ENCODE measurements at places on chromosomes 12 and 14.

DNA sequence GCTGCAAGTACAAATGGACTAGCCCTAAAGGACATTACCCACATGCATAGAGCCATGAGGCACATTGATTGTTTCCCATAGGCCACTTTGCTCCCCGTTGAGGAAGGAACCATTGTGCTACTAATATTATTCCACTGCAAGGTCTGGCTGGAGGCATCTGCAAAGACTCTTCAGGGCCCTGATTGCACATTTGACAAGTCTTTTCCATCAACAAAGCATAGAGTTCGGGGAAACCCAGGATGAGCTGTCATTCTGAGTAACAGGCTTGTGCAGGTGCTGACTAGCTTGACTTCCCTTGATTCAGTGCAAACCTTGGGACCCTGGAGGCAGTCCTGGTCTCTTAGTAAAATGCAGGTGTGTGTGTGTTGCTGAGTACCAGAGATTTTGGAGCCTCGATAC, 73.8 kb downstream of the SUSD6 start:
- peak; percentile 76 for DNase-seq

DNA sequence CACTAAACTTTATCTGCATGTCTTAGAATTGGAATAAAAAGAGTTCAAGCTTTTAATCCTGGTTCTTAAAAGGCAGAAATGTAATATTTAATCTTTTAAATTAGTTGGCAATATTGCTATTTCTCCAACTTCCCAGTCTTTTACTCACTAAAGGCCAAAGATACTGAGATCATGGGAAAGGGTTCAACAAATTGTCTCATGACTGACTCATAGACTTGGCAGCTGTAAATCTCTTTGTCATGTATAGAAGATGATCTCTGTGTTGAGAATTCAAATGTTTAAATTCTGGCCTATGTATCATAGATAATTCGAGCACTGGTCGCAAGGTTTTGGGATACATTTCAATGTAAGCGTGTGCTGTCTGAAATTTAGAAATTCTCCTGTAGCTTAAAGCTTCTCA, 40.1 kb upstream of the STRAP start:
- peak; percentile 26 for DNase-seq

- no peak for DNase-seq
These were observed 255.8 kb upstream of the HMGA2 start for GRCh38 chr12:65568517-65568916.

DNA sequence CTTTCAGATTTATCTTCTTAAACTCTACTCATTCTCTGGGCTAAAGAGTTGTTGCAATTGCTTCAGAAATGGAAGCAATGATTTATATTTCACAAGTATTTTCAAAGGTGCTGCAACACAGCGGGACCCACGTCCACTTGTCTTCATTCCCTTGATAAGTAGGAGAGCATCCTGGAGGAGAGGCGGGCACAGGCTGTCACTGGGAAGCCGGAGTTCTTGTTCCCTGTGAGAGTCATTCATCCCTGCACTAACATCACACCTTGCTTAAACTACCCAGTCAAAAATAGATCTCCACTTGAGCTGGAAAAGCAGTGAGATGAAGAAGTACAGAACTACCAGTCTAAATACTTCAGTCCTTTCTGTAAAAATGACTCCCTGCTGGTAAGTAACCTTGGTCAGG, 160.5 kb upstream of the RASSF8 start:
- DNase-seq = no peak

DNA sequence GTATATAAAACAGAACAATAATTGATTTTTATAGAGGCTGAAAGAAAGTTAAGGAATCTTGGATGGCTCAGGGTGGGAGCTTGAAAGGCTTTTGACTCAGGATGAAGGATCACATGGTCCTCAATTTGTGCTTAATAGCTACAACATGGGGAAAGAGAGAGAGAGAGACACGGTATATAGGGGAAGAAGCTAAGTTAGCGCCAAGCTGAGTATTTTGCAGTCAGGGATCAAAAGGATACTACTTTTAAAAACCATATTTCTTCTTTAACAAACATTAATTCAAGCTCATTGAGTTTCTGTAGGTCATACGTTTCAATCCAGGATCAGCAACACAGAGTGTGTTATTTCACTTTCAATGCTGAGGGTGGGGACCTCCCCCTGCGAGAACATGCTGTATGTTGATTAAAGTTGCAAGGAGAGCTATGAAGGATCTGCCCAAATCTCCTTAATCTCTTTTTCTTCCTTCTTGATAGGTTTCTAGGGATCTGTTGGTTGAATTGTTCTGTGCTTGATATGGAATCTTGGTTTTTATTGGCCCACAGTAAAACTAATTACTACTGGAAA, 133.1 kb upstream of the NUDT4 start:
- no peak for DNase-seq

DNA sequence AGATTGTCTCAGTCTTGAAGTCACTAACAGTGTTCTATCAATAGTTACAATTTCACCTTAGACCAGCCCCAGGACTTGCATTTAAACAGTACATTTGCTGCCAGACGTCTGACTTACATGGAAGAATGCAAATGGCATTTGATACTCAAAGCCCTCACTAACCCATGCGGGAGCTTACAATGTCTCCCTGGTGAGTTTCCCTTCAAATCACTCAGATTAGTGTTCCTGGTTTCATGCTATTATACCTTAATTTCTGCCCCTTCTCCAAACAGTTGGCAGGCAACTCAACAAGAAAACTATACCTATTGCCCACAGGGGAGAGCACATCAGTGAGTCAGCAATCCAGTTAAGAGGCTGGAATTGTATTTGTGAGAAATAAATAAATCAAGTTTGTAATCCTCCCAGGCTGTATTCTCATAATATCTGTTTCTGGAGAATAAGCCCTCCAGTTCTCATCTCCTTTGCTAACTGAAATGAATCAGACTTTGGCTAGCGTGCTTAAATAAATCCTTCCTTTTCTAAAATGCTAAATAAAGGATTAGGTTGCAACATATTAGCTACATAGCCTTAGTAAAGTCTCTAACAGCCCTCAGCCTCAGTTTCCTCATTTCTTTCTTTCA, 23.7 kb downstream of the GSTZ1 start:
- DNase-seq = no peak

- no peak for DNase-seq
These were observed 42.8 kb downstream of the ZC3H14 start for GRCh38 chr14:88605594-88605993.

DNA sequence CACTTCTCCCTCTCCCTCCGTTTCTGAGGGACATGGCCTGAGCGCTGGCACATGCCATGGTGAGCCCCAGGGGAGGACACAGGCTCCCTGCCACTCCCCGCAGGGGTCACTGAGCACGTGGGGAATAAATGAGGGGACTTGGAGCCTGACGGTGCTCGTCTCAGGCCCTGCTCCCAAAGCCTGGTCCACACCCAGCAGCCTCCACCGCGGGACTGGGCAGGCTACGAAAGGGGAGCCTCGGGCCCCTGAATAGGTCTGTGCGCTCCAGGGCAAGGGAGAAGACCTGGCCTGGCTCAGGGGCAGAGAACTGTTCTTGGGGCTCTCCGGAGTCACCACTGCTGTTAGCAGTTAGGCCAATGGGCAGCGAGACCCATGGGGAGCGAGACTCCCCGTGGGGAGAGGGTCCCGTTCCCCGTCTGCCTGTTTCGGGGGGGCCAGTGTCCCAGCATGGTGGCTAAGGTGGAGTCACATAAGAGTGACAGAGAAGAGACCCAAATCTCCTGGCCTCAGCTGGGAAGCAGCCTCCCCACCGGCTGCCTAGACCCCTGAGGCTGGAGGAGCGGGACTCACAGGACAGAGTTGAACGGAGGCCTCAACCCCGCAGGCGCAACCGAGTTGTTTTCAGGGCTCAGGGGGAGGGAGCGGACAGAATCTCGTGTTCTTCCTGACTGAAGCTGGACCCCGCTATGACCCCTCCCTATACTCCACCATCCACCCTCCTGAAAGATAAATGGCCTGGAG, 329.8 kb upstream of the SFSWAP start:
- no peak for DNase-seq

DNA sequence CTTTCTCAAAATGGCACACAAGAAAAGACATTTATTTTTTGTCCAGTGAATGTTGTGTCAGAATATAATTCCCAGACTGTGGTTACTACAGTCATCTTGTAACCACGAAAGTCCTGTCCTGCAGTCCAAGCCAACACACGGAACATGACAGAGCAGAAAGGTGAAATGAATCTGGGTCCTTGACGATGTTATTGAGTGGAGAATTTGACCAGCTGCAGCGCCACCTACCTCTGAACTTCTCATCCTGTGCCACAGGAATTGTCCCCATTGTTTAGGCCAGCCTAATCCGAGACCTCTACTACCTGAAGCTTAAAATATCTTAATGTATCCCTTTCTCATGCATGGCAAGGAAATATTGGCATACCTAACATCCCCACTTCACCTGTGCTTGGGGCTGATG, 64.1 kb upstream of the OTX2 start:
- no peak for DNase-seq

- DNase-seq = no peak
These were observed 424 bp downstream of the TEDC1 start for GRCh38 chr14:105491366-105491973.

GRCh38 chr12:75774261-75775052, 257.1 kb downstream of the PHLDA1 start:
- DNase-seq = no peak

GRCh38 chr12:54222609-54223008, 33.8 kb upstream of the SMUG1 start:
- peak; percentile 49 for DNase-seq

- DNase-seq = no peak
These were observed 19.5 kb downstream of the GLIPR1L1 start for GRCh38 chr12:75354011-75354410.

- no peak for DNase-seq
These were observed 44.8 kb upstream of the TMPO start for GRCh38 chr12:98470469-98471082.

DNA sequence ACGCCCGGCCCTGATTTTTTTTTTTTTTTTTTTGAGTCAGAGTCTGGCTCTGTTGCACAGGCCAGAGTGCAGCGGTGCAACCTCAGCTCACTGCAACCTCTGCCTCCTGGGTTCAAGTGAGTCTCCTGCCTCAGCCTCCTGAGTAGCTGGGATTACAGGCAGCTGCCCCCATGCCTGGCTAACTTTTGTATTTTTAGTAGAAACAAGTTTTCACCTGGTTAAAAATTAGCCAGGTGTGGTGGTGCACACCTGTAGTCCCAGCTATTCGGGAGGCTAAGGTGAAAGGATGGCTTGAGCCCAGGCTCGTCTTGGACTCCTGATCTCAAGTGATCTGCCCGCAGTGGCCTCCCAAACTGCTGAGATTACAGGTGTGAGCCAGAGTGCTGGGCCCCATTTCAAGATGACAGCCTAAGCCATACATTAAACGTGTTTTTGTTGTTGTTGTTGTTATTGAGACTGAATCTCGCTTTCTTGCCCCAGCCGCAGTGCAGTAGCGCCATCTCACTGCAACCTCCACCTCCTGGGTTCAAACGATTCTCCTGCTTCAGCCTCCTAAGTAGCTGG, 42.7 kb upstream of the EAPP start:
- DNase-seq = no peak

- no peak for DNase-seq
These were observed 22.7 kb downstream of the CGRRF1 start for GRCh38 chr14:54532111-54533012.

DNA sequence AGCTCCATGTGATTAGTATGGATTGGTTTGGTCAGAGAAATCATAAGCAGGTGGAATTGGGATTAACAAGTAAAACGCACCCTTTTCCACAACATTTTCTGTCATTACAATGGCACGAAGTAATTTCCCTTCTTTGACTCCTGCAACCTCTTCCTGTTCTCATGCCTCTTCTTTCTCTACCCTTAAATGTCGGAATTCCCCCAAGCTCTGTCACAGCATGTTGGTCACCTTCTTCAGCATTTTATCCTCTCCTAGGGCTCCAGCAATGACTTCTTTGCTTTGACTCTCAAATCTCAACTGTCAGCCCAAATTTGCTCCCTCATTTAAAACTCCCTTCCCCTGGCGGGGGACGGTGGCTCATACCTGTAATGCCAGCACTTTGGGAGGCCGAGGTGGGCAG, 5.3 kb upstream of the GRIP1 start:
- no peak for DNase-seq

DNA sequence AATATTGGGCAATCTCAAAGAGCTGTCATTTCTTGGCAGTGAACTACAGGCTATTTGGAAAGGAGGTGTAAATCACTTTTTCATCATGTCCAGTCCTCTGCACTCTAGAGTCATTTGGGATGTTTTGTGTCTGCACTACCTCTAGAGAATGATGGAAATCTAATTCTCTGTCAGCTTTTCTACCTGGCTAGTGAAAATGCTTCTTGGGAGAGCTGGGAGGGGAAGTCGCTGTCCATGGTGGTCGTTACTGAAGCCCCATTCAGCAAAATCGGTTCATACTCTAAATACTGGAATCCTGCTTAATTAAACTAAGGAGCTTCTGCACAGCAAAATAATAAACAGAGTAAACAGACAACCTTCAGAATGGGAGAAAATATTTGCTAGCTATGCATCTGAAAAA, 251.8 kb downstream of the APAF1 start:
- no peak for DNase-seq

DNA sequence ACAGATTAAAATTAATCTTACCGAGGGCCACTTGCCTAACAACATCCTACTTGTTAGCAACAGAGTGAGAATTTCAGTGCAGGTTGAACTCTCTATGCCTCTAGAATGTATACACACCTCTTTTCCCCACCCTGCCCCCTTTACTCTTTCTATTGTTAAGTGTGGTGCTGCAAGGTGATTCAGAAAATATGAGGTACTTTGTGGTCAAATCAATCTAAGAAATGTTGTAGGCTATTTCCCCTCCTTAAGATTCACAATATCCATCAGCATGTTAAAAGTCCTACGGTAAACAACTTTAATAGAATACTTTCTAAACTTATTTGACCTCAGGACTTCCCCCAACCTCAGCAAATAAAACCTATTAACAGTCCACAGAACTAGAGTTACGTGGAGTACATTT, 106.0 kb downstream of the LMNTD1 start:
- DNase-seq = no peak

- no peak for DNase-seq
These were observed 130.2 kb upstream of the HMGA2 start for GRCh38 chr12:65694130-65694529.

DNA sequence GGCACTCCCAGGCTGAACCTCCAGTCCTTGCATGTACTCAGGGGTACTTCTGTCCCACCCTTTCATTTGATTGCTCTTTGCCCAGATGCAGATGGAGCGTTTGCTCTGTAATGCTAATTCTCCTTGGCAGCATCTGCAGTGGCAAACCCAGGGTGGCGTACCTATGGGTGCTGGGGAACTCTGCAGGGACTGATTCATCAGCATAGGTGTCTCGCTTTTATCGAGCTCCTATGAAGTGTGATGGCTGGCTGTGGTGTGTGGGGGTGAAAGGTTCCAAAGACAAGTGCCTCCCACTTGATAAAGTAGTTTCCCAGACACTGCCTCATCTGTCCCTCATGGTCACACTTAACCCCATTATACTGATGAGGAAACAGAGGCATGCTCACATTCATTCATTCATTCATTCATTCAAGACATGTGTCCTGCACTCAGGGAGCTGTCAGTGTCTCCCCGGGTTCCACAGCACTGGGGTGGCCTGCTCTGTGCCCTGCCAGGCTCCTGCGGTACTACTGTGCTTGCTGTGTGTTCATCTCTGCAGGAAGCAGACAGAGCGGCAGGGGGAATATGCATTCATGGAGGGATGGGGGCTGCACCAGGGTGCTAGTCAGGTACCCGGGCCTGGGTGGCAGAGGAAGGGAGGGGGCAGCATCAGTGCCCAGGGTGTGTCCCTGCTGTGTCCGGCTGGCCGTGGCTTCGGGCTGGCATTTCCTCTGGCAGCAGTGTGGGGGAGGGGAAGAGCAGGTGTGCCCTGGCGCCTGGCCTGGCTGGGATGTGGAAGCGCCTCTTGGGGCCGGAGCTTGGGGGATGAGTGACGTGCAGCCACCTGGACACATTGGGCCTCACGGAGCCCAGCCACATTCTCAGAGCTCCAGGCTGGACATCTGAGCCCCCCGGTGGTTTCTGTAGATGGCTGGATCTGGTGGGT, 110.9 kb downstream of the TSPAN9 start:
- DNase-seq = no peak
